ENCODE measurements at places on chromosomes 13 and 19.

GRCh38 chr13:75636436-75637180 is 478 bp downstream of the LMO7 start:
- DNase-seq = peak; percentile 65

DNA sequence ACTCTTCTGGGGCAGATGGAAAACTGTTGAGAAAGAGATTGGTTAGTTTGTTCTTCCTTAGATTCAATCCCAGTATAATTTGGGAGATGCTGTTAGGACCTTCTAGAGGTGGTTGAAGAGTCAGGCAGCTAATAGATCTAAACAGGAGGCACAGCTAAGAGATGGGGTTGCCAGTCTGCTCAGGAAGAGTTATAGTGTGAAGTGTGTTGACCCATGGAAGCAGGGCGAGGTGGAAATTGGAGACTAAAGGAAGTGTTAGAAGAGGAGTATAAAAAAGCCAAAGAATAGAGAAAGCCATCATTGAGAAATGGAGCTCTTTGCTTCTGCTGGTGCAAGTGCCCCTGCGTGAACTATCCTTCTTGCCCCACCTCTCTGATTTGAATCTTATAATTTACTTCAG is 3.8 kb upstream of the OXGR1 start:
- DNase-seq = no peak

DNA sequence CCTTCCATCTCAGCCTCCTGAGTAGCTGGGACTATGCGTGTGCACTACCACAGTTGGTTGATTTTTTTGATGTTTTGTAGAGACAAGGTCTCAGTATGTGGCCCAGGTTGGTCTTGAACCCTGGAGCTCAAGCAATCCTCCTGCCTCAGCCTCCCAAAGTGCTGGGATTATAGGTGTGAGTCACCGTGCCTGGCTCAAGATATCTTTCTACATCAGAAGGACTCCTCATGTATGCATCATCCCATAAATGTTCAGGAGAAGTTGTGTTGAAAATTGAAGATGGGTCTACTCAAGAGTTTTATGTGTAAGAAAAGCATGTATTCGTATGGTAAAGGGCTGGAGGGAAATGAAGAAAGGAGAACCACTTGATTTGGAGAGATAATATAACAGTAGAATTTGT is 71.8 kb upstream of the STK24 start:
- DNase-seq = no peak

DNA sequence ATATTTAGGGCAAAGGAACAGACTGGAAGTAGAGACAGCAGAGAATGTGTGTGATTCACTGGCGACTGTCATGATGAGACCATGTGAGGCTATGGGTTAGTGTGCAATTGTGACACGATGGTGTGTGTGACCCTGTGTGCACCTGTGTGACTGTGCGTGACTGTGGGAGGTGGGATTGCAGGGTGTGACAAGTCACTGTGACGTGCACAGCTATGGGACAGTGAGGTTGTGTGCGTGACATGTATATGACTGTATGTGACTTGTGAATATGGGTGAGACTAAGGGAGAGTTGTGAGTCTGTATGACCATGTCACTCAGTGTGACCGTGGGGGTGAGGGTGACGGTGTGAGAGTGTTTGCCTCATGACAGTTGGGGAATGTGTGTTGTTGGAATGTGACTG is 3.4 kb upstream of the GIPR start:
- no peak for DNase-seq

DNA sequence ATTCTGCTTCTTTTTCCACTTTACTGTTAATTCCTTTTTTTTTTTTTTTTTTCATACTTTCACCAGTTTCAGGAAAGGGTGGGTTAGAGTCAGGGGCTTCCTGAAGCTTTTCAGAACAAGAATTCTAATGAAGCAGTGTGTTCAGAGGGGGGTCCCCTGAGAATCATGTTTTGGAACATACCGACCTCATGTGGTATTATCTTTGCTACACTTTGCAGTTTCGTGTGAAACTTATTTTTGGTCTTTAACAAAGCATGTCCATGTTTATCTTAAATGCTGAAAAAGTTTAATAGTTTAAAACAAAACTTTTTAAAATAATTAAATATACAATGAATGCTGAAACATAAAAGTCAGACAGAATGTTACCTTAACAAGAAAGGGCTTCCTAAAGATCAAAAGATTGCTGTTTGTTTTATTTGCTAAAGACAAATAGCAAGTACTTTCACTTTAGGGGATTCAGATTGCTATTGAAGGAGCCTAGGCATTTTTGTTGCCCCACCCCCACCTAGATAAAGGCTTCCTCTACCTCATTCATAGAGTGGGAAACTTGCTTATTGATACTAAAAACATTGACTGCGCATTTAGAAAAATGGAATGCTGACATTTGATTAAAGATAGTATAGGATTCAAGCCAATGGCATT is 21.1 kb upstream of the POMP start:
- no peak for DNase-seq

DNA sequence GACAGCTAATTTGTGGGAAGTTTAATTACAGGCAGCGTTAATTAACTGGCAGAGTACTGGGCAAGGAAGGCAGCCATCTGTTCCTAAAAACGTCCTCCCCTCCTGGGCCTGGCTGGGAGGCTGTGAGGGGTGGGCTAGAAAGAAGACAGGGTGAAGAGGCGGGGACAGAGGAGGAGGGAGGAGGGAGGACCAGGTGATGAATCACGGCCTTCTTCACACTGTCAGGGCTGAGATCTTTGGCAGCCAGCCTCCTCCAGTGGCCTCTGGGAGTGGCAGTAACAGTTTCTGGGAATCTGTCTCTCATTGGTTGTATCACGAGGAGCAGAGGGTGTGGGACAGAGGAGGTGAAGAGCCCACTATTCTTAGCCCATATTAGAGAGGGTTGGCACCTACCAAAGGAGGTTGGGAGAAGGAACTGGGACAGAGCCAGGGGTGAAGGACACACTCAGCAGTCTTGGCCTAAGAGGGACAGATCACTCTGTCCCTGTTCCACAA is 9.6 kb upstream of the ZNRF4 start:
- DNase-seq = no peak

DNA sequence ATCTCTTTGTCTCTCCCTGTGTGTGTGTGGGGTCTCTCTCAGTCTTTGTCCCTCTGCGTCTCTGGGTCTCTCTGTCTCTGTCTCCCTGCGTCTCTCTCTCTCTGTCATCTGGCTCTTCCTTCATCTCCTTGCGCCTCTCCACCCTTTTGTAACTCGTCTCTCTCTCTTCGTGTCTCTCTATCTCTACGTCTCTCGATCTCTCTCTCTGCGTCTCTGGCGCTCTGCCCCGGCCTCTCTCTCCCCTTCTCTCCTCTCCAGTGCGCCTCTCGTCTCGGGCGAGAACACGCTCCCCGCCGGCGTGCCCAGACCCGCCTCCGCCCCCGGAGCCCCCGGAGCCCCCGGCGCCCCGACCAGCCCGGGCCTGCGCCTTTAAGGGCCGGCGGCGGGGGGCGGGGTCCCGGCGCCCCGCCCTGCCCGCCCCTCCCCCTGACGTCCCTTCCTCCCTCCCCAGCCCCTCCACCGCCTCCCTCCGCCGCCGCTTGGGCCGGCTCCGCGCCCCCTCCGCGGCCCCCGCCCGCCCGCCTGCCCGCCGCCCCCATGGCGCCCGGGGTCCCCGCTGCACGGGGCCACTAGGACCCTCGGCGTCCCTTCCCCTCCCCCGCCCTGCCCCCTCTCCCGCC is at the start of gene MARK4:
MARK4 (plus strand) TSS at position 440 of the 620 bp plus-strand sequence. CDS start 318 bp downstream, outside the sequence.
- peak; percentile 40 for DNase-seq

DNA sequence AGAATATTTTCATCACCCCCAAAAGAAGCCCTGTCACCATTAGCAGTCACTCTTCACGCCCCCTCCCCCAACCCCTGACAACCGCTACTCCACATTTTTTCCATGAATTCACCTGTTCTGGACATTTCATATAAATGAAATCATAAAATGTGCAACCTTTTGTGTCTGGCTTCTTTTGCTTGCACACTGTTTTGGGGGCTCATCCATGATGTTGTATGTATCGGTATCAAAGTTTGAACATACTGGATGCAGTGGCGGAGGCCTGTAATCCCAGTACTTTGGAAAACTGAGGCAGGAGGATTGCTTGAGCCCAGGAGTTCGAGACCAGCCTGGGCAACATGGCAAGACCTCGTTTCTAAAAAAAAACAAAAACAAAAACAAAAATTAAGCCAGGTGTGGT is 7.2 kb downstream of the GADD45B start:
- DNase-seq = no peak

DNA sequence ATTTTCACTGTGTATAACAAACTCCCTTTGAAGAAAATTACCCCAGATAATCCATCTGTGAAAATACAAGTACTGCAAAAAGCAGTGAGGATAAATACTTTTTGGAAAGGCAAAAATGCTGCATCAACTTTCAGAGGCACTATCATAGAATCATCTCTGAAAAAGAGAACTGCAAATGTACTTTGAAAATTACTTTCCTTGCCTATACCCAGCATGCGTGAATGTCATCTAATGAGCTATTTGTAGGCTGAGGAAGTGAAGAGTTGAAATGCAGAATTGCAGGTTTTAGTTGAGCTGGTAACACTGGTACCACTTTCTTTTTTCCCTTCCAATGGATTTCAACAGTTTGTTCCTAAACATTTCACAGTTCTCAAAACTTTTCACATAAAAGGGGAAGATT is 196.7 kb downstream of the TBC1D4 start:
- no peak for DNase-seq

DNA sequence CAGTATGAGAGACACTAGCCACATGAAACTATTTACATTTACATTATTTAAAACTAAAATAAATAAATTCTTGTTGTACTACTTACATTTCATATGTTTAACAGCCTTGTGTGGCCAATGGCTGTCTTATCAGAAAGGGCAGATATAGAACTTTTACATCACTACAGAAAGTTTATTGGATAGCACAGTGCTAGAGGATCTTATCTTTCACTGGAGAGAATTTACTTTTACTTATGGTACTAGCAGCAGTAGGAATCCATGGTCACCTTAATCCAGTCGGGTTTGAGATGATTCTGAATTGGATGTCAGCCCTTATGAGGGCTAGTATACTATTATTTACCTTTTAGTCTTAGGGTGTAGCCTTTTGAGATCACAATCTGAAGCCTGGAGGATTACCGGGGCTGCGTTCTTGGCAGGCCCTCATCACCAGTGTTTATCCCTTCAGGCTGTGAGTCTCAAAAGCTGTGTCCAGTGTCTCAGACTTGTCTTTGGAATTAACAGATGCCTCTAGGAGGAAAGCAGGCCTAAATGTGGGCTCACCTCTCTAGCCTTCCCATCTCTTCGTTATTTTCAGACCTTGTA is 21.7 kb downstream of the IFT88 start:
- no peak for DNase-seq

DNA sequence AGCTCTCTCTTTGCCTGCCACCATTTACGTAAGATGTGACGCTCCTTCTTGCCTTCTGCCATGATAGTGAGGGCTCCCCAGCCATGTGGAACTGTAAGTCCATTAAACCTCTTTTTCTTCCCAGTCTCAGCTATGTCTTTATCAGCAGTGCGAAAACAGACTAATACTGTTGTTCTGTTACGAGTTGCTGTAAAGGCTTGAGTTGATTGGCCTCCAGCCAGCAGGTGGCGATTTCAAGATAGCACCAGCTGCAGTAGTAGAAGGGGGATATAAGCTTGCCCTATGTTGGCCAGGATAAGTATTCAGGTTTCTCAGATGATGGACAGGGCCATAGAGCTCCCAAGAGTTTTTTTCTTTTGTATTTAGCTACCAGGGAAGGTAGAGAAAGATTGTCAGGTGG is 385.5 kb downstream of the MZT1 start:
- DNase-seq = no peak

GRCh38 chr13:37905736-37906135 is 36.2 kb upstream of the TRPC4 start:
- DNase-seq = no peak

DNA sequence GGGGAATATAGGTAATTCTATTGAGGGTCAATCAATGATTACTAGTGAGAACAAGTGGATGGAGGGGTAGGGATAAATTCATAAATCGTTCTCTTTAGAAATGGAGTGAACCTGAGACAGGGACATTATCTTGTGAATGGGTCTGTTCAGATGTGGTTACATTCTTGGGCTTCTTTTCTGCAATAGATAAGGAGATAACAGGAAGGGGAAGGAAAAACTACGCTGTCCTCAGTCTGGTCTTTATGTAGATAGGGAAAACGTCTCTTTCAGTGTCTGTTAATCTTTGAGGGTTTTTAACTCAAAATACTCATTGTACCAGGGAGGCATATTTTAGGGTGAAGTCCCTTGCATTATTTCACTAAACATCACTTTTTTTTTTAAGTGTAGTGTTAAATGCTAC is 266.7 kb upstream of the MAB21L1 start:
- no peak for DNase-seq

DNA sequence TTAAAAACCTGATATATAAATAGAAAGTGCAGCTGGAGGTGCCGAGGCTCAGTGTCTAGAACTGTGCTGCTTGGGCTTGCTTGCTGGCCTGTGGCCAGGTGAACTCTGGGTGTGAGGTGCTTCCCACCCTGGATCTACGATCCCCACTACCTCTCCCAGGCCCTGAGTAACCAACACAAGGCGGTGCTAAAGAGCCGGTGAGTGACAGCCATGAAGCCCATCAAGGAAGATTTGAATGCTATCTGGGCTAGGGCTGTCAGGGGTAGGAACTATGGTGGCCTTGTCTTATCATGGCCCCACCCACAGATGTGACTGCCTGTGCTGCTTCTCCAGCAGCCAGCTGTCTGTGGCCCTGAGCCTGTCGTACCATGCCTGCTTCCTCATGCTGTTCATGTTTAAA is 25.6 kb upstream of the ZNF91 start:
- DNase-seq = no peak

DNA sequence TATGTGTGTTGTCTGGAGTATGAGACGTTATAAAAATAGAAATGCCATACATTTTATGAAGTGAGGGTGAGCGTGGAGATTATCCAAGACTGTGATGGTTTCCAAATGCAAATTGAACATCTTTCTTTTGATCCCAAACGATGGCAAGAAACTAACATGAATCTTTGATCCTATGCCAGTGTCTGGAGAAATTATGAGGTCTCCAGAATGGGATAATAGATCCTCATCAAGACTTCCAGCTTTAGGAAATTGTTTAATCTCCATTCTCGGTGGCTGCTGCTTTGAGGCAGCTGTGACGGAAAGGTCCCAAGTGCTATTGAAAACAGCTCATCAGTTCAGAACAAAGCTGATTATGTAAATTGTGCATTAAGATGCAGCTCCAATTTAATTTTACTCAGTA is 30.8 kb downstream of the CBY2 start:
- no peak for DNase-seq

Measured in thyroid gland (tissue), 4 donors.